ENCODE measurements at places on chromosomes 2 and 18. TPM values are rescaled to one million over a fixed set of nuclear protein-coding genes. Genes with fewer than 3 reads are reported as not detected.

PSME4 gene
- total RNA-seq, result 145 TPM

DNA sequence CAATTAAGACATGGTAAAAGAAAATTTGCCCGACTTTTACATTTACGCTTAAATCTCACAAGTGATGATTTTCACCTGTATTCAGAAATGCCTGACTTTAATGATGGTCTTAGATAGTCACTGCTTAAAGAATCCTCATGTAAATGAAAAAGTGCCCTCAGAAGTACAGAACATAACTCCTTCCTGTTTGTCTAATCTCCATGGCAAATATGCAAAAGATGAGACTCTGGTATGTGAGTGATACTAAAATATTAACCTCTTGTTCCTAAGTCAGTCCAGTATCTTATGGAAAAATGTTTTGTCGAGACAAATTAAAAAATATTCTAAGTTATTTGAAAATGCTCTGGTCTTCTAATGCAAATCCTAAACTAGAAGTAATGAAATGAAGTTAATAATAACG is 29.2 kb downstream of the KCTD1 start:
- no peak for DNase-seq

DNA sequence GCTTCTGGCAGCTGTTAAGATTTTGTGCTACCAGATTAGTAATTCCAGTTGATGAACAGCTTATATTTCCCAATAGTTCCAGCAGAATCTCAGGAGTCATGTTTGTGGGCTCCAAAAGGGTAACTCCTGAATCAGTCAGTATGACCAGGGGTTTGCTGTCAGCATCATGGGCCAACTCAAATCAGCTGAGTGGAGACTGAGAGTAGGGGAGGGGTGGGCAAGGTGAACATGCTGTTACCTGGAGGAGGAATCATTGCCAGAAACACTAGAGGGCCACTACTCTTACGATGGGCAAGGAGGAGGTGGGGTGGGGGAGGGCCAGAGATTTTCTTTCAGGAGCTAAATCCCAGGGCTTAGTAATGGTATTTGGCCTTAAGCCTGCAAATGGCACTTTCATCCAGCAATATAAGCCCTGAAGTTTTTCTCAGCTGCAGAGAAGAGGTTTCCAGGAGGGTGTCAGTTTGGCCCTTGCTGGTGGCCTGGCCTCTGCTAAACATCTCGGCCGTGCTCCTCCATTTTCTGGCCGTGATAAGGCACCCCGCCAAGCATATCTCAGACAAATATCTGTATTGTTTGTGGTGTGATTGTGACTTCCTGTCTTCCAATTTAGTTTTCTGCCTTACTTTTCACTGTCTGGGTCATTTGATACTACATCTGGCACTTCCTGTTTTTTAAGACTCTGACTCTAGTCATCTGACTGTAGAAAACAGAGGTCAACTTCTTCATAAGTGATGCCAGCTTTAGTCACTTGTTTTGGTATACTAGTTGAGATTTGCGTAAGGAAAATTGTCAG is 120.5 kb upstream of the CXCR4 start:
- DNase-seq, result peak; percentile 54

DNA sequence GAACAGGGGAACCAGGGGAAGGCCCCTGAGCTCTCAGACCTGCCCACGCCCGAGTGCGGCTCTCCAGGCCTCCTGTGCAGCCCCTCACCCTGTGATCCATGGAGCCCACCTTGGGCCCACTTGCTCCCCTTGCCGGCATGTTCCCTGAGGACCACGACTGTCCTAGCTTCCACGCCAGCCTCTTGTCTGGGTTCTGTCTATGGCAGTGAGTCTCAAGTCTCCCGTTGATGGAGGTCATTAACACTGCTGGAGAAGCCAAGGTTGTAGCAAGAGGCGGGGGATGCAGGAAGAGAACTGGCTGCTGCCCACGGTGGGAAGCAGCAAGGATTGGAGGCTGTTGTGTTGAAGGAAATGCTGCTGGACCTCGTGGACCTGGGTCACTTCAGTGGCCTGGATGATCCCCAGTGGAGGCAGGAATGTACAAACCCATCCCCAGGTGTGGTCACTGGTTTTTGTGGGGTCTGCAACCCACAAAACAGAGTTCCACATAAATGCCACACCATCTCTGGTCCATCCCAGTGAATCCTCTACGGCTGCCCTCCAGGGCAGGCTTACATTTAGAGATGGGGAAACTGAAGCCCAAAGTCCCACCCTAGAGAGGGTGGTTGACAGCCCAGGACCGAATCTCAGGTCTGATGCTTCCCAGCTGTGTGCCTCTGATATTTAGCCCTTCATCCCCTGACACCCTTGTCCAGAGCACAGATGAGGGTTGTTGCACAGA is 150.3 kb downstream of the NDUFA10 start:
- no peak for DNase-seq

Measured in mammary epithelial cell (primary cell).